ENCODE measurements at places on chromosomes 4 and X.

- peak; percentile 38 for DNase-seq
Measured at GRCh38 chrX:72121383-72121782, 10.3 kb downstream of the RTL5 start.

- no peak for DNase-seq
Measured at GRCh38 chr4:121041307-121042090, 30.8 kb downstream of the NDNF start.

DNA sequence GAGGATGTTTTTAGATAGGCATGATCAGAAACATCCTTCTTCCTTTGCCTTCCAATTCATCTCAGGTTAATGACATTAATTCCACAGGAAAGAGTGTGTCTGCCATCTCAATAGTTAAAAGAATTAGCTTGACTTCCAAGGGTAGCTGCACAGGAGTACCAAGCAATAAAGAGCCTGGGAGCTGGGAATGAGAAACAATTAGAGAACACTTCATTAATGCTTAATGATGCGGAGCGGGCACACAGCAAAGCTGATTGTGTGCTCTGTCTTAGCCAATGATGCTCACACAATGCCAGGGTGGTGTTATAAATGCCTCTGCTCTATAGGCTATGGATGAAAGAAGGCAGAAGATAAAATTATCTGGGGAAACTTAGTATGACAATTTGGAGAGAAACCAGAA, 1052.5 kb upstream of the LCORL start:
- no peak for DNase-seq

DNA sequence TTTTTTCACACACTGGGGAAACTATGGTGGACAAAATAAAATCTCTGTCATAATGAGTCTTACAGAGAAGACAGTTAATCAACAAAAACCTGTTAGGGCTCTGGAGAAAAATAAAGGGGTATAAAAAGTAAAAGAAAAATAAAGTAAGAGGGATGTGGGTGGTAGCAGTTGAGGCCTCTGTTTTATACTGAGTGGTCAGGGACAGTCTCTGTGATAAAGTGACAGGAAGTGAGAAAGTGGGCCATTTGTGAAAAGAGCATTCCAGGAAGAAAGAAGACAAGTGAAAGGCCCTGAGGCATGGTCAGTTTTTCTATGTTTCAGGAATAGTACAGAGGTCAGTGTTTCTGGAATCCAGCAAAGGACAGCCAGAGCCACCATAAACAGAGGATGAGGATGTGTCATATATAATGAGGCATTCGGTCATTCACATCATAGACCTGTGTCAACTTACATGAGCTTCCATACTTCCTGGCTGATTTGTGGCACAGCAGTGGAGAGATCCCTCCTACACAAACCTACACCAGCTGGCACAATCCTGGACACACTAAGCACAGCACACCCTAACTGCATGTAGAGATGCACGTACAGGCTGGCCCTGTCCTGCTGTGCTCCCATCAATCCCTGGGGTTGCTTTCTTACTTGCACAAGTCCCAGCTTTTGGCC, 64.4 kb upstream of the NAP1L5 start:
- DNase-seq, result no peak

DNA sequence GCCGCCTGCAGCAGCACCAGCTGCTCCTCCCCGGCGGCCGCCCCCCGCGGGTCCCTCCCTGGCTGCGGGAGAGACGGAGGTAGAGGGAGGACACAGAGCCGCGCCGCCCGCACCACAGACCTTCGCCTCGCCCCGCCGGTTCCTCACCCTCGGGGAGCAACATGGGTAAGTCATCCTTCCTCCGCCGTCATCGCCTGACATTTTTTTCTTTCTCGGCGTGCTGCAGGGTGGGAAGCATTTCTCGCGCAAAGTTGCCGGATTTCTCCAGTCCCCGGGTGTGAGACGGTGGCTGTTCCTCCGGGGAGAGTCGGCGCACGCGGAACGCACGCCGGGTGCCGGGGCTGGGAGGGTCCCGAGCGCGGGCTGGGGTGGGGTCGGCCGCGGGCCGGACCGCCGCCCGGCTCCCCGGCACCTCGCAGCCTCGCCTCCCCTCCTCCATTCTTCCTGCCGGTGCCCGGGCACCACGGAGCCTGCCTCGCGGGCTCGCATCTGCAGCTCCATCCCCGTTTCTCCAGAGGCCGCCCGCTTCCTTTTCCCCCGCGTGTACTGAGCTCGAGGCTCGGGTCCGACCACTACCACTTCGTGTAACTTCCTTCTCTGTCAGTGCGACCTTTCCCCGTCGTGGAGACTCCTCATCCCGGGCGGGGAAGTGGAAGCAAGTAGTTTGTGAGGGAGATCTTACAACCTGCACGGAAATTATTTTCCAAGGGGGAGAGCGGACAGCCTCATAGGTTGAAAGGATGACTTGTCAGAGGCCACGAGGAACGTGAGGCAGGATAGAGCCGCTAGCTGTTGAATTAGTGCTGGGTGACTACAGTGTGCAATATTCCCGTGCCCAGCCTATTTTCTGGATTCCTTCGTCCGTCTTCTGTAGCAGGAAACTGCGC, 464 bp downstream of the RAP1GDS1 start:
- peak; percentile 47 for DNase-seq

- DNase-seq, result peak; percentile 56
Measured at GRCh38 chrX:70196961-70197720, 19.9 kb downstream of the DGAT2L6 start.

All from CD4-positive, alpha-beta T cell (primary cell).